ENCODE measurements at places on chromosomes 5 and 9.

DNA sequence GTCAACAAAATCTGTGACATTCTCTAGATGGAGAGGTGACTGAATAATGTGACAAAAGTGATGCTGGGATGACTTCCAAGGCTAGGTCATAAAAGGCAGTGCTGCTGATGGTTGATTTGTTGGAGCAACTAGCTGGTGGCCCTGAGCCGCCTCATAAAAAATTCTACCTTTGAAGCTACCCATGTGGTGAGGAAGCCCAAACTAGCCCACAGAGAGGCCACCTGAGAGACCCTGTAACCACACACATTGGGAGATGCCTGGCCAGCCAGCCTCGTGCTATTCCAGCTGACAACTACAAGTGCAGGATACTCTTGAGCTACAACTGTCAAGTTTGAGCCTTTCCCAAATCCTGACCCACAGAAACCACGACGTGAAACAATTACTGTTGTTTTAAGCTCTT lies 22.7 kb downstream of the CLTA start:
- DNase-seq, result no peak

DNA sequence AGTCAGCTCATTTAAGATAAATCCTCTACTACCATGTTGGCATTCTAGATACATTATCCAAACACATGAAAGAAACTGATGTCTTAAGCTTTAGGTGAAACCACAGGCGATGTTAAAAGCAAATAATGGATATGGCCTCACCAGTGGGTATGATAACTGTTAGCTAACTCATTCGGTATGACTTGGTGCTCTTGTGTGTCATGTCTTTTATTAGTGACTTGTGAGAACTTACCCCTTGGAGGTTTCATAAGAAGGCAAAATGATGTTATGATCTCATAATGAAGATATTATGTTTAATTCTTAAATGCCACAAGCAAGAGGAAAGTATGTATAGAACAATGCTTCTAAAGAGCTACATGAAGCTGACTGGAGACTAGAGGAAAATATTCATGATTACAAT lies 1227.0 kb downstream of the EFNA5 start:
- DNase-seq, result no peak

GRCh38 chr9:130111786-130112537 lies 58.3 kb downstream of the GPR107 start:
- DNase-seq, result no peak

DNA sequence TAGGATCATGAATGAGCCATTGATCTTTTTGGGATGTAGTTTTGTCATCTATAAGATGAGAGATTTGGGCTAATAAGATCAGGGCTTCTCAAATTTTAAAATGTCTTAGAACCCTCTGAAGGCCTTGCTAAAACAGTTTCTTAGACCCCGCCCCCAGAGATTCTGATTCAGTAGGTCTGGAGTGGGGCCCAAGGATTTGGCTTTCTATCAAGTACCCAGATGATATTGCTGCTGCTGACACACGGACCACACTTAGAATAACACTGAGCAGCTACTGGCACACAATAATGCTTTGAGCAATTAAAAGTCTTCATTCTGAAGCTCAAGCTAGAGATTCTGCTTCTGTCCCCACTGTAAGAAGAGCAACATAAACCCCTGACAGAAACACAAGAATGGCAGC lies 216.7 kb downstream of the SMARCA2 start:
- DNase-seq, result no peak

DNA sequence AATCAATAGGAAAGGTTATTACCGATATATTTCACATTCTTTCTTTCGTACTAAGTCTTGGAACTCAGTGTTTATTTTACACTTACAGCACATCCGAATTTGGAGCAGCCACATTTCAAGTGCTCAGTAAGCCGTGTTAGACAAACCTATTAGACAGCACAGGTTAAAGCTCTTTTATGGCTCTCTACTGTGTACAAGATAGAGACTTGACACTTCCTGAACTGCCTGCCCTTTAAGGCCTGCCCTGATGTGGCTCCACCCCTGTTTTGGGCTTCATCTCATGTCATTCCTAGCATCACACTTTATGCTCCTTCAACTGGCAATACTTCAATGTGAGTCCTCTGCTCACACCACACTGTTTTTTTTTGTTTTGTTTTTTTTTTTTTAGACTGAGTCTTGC lies 23.5 kb upstream of the SUSD1 start:
- no peak for DNase-seq

GRCh38 chr5:148145916-148146315 lies 22.4 kb upstream of the SPINK14 start:
- DNase-seq, result no peak

DNA sequence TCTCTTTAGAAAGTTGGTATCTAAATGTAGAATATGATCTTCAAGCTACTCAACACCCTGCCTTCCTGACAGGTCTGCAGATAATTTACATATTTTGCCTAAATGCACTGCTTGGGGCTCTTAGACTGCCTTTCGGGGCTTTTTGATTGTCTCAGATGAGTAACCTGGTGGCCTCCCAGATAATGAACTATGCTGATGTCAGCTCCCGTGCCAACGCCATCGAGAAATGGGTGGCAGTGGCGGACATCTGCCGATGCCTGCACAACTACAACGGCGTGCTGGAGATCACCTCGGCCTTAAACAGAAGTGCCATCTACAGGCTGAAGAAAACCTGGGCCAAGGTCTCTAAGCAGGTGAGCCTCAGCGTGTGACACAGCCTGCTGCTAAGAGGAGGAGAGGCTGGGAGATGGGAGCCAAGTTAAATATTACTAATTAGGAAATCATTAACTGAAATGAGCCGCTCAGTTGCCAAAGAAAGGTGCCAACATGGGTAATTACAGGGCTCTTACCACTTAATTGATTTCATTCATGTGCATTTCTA lies 20.8 kb upstream of the CKMT2 start:
- DNase-seq, result no peak

DNA sequence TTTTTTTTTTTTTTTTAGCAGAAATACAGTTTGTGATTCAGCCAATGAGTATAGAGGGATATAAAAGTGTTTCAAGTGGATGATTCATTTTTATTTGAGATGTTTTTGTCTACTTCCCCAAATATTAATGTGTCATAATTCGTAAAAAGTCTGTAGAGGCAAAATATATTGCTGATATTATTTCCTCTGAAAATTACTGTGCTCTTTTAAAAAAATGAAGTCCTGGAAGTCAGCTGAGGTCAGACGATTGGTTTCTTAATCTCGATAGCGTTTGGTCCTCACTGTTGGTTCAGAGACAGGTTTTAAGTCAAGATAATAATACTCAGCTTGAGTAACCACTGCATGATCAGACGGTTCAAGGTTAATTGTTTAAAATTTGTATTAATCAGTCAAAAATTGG lies 19.5 kb downstream of the IL9 start:
- no peak for DNase-seq

DNA sequence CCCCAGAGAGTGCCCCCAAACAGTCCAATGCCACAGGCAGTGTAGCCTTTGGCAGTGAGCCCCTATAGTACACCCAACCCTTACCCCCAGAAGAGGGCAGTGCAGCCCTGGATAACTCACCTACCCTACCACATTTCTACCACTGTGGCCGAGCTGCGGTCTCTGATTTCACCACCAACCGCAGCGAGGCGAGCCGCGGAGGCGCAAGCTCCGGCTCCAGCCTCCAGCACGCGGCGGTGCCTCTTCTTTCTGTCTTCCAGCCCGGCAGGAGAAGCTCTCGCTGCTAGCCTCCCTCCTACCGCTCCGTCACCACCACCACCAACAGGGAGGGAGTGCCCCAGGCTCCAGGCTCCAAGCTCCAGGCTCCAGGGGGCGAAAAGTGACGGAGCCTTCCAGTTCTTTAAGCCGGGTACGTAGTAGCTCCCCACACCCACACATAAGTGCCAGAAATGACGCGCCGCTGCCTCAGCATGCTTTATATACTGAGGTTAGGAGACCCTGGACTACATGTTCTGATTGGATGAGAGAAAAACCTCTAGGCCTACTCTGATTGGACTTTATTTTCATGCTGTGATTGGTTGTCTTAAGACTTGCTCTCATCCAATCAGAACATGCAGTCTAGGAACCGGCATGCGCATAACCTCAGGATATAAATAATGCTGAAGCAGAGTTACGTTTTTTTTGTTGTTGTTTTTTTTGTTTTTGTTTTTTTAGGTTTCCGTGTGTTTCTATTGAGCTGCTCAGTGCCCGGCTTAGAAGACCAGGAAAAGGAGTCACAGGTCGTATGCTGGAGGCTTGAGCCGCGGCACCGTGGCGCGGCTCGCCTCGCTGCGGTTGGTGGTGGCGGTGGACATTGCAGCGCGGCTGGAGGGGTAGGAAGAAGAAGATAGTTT lies at the start of gene PCAT7:
Gene PCAT7 (plus strand): TSS at position 645 of the 893 bp plus-strand sequence.
- no peak for DNase-seq

DNA sequence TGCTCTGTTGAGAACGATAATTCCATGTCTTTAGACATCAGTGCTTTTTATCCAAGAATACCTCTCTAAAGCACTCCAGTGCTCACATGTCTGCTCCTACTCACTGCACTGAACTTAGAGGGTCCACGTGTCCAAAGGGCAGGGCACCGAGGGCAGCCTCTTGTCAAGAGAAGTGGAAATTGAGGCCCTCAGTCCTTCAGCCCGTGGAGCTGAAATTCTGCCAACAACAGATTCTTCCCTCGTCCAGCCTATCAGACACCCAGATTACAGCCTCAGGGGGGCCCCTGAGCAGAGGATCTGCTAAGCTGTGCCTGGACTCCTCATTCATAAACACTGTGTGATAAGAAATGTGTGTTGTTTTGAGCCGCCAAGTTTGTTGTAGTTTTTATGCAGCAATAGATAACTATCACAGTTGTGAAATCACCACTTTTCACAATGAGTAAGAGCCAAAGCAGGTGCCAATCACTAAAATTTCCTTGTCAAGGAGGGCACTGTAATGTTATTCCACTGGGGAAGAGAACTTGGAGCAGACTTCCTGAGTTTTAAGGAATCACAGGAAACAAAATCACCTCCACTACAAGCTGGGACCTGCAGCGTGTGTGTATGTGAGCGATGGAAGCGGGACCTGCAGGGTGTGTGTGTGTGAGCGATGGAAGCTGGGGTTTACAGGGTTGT lies 58.8 kb upstream of the IGFBPL1 start:
- no peak for DNase-seq

DNA sequence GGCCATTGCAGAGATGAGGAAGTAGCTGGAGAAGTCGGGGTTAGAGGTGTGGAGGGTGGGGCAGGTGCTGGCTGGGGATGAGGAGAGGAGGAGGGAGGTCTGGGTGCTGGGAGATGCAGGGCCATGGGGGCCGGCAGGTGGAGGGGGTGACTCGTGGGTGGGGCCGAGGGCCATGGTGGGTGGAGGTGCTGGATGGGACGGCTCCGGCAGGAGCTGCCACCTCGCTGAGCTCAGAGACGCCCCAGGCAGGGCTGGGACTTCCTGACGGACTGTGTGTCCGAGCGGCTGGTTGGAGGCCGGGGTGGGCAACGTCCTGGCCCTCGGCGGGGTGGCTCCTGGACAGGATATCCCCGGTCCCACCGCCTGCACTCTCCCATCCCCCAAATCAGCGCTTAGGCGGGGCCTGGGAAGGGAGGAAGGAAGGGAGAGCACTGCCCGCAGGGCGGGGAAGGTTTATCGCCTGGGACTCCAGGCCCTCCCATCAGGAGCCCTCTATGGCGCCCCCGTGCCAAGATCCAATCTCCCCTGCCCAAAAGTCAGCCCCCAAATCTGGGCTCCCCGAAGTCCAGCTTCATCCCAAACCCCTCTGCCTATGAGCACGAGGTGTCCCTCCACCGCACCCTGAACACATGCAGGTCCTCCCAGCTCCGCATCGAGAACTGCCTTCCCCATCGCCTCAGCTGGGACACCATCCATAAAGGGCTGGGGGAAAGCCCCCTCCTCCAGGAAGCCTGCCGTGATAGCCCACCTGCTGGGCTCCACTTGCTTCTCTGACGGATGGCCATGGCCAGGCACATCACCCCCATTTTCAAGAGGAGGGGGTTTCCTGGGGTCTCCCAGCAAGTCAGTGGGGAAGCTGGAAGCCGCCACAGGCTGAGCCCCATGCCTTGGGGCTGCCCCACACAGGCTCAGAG lies 58.3 kb upstream of the NOTCH1 start:
- DNase-seq, result no peak

Data from activated T-helper 1 cell treated with anti-CD3 and anti-CD28 coated beads, Interleukin-2, amount 50 U/mL, for 16 hours (primary cell).